BJ (cell line): ENCODE measurements at places on chromosomes 7 and 10. TPM values are rescaled to one million over a fixed set of nuclear protein-coding genes. Genes with fewer than 3 reads are reported as not detected.

DNA sequence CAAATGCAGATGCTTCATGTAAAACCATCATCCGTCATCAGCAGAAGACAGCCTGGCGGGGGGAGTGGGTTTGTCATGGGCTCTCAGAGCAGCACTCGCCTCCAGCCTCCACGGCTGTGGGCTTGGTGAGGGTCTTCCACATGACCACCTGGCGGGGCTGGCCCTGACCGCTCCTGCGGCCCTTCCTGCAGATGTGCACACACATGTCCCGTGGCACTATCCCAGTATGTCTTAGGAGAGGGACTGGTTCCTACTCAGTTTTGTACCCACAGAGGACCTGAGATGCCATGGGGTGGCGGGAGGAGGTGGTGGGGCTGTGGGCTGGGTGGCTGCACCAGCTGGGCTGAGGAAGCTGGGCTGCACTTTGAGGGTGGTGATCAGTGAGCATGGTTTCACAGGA is 4.7 kb downstream of the IDI2 start:
- no peak for DNase-seq

- DNase-seq: no peak
Observed at GRCh38 chr7:128835790-128836641, 5.8 kb downstream of the FLNC start.

GRCh38 chr10:34150103-34150502 is 665.0 kb downstream of the PARD3 start:
- no peak for DNase-seq

DNA sequence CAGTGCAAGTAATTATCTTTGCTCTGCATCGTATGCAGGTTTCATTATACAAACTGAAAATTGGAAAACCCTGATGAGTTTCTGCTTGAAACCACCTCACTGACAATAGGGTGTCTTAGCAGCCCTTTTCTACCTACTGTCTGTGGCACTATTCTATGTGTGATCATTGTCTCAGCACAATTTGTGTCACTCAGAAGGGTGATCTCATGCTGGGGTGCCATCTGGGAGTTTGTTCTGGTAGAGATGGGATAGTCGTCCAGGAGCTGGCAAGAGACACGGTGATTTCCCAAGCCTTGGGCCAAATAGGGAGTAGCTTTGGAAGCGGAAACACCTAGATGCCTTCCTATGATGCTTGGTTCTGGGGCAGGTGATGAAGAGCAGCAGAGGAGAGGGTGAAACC is 186.3 kb downstream of the FRMD4A start:
- DNase-seq: no peak

DNA sequence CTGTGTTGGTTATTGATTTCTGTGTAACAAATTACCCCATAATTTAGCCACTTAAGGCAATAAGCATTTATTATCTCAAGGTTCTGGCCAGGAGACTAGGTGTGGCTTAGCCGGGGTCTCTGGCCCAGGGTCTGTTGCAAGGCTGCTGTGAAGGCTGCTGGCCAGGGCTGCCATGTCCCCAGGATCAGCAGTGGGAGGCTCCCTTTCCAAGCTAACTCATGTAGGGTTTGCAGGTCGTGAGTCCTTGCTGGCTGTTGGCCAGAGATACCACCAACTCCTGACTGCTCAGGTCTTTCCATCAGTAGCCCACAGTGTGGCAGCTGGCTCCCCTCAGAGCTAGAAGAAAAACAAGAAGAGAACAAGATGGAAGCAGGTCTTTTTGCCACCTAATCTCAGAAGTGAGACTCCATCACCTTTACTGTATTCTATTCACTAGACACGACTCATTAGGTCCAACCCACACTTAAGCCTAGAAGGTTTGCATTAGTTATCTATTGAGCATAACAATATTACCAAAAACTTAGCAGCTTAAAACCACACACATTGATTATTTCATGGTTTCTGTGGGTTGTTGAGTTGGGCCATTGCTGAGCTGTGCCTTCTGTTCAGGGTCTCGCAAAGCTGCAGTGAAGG is 185.6 kb downstream of the PFKFB3 start:
- no peak for DNase-seq

DNA sequence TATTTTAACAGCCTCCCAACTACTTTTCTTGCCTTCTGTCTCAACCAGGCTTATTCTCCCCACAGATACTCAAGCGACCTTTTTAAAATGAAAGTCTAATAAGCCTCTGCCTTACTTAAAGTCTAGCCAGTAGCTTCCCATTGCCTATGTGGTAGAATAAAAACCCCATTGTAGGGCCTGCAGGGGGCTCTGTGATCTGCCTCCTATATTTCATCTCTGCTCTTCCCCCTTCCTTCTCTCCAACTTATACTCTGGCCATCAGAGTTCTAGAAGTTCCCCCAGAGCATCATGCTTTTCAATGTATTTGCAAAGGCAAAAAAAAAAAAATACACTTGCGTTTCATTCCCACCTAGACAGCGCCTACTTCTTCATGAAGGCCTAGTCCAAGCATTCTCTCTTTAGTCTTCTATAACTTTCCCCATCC is 167.7 kb upstream of the ADO start:
- DNase-seq: no peak

GRCh38 chr10:98415731-98416119 is 743 bp upstream of the PYROXD2 start:
- no peak for DNase-seq

DNA sequence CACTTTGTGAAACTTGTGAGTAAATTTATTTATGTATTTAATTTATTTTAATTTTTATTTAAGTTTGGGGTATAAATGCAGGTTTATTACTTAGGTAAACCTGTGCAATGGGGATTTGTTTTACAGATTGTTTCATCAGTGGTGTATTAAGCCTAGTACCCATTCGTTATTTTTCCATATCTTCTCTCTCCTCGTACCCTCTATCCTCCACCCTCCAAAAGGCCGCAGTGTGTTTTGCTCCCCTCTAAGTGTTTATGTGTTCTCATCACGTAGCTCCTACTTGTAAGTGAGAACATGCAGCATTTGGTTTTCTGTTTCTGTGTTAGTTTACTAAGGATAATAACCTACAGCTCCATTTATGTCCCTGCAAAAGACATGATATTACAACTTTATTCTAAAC is 145.4 kb upstream of the SMIM30 start:
- no peak for DNase-seq

DNA sequence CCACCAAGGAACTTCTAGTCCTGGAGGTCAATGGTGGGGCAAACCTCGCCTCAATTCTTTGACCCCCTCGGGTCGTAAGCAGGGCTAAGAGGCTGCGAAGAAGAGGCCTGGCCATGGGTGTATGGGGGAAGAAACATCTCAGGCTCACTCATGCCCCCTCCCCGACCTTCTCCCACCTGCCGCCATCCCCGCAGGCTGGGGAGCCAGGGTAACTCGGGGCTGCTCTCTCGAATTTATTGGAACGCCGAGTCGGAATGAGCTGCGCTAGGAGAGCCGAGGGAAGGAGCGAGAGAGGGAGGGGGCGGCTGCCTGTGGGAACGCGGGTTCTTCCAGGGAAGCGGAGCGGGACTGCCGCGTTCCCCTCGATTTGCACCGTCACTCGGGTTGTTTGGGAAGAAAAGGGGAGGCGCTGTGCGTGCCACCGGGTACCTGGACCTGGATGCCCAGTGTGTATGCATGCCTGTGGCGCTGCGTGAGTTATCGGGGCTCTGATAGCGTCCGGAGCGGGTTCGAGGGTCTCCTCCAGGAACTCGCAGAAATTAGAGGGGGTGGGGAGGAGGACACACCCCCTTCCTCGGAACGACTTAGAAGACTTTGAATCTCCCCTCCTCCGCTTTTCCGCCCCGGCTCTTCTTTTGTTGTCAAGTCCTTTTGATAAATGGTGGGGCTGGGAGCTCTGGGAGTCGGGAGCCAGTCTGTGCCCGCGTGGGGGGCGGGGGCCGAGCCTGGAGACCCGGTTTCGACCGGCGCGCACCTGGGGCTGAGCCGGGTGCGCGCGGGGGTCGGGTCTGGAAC is 1.8 kb upstream of the ZNF503 start:
- no peak for DNase-seq

GRCh38 chr10:52440612-52441285 is 126.7 kb downstream of the DKK1 start:
- DNase-seq: no peak

DNA sequence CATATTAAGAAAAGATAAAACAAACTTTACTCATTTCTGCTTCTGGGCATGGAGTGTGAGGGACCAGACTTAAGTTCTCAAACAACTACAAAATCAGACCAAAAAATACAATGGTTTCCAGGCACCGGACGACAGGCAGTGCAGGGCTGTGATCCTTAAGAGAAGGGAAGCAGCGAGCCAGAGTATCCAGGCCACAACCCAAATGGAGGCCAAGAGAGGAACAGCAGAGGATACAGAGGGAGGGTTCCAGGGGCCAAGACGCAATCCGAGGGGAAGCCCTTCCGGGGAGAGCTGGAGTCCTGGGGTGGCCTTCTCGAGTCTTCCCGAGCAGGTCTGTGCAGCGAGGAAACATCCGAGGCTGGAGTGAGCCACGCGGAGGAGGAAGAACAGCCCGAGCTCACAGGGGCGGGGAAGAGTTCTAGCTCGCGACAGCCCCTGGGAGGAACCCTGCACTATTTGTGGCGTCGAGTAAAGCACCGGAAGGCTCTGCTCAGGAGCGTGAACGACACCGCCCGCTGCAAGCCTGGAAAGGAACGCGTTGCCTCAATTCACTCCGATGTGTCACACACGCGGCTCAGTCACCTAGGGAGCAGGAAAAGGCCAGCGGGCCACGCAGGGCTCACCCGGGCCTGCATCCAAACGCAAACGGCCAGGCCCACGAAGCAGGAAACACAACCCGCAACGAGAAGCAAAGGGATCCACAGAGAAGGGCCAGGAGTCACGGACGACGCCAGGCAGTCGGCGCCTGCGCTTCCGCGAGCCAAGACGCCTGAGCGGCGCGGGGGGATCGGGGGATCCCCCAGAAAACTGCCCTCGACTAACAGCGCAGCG is 933 bp upstream of the RNF32 start:
- no peak for DNase-seq

GRCh38 chr7:45054442-45054841 is 34.3 kb downstream of the NACAD start:
- DNase-seq: no peak

Gene TUBAL3
- not detected in 2 replicates for polyA plus RNA-seq

Gene COL17A1
- 0.01 and 0.02 TPM in 2 replicates for polyA plus RNA-seq

Gene PRKG1
- 9.7 and 11.6 TPM in 2 replicates for polyA plus RNA-seq

Gene PALD1
- 0.01 and 0.10 TPM in 2 replicates for polyA plus RNA-seq
